ENCODE measurements at places on chromosomes 2 and 18.

DNA sequence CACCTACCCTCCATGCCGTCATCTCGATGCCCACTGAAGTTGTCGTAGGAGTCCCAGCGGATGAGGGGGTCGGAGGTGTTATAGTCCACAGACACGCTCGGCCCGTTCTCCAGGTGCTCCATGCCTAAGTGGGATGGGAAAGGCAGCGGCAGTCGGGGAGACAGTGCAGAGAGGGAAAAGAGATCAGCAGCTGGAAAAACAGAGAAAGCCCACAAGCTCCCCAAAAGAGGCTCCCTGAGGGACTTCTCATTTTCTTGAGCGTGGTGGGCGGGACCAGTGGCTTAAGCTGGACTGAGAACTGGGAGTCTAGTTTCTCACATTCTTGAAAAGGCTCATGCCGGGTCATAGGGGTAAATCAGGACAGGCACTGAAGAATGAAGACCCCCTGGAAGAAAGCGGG, 121.9 kb downstream of the TNS1 start:
- no peak for DNase-seq

- DNase-seq = no peak
Observed at GRCh38 chr2:46601328-46601963, 122.1 kb downstream of the TMEM247 start.

- DNase-seq = no peak
Observed at GRCh38 chr2:17171446-17172049, 346.7 kb downstream of the RAD51AP2 start.

DNA sequence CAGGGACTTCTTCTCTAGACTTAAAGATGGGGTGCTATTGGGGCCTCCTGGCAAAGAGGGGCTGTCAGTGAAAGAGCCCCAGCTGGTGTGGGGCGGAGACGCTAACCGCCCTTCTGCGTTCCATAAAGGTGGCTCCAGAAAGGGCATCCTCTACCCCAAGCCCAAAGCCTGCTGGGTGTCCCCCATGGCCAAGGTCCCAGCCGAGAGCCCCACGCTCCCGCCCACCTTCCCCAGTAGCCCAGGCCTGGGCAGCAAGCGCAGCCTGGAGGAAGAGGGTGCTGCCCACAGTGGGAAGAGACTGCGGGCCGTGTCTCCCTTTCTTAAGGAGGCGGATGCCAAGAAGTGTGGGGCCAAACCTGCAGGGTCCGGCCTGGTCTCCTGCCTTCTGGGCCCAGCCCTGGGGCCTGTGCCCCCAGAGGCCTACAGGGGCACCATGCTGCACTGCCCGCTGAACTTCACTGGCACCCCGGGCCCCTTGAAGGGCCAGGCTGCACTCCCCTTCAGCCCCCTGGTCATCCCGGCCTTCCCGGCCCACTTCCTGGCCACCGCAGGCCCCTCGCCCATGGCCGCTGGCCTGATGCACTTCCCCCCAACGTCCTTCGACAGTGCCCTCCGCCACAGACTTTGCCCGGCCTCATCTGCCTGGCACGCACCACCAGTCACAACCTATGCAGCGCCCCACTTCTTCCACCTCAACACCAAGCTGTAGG, 15.2 kb downstream of the ARID5A start:
- DNase-seq = no peak

GRCh38 chr2:173962031-173962430, 3.1 kb downstream of the SP3 start:
- DNase-seq = no peak

GRCh38 chr2:39512941-39513340, 75.9 kb upstream of the MAP4K3 start:
- no peak for DNase-seq

DNA sequence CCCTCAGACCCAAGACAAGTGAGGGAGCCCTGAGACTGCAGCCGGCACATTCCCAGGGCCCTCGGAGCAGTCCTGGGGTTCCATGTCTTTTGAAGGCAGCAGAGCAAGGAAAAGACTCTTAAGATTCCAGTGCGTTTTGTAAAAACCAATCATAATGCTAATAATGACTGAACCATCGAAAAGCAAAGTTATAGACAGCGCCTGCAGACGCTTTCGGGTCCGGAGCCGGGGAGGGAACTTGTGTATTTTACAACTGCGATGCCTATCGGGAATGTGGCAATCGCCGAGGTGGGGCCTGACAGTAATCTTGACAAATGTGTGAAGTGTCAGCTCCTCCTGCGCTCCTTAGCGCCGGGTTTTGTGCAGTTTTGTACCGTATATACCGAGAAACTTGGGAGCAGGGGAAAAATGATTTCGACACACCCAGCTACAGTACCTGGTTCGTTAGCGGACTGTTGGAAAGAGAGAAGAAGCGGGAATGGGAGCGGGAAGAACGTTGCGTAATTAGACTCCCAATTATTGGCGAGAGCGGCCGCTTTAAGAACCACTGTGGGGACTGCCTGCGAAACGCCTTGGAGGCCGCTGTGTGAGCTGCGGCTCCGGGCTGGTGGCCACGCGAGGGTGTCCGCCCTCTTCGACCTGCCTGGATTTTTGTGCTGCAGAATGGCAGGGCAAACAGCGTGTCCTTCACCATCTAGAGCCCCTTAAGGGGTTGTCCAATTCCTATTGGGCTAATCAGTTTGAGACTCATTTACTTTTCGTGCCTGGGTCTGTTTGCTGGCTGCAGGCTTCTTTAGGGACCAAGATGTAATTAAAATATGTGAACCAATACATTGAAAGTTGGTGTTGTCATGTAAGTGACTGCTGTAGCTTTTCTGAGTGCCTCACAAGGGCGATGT, 2.4 kb downstream of the EPAS1 start:
- no peak for DNase-seq

GRCh38 chr2:145041706-145042105, 521.8 kb upstream of the ZEB2 start:
- DNase-seq = no peak

DNA sequence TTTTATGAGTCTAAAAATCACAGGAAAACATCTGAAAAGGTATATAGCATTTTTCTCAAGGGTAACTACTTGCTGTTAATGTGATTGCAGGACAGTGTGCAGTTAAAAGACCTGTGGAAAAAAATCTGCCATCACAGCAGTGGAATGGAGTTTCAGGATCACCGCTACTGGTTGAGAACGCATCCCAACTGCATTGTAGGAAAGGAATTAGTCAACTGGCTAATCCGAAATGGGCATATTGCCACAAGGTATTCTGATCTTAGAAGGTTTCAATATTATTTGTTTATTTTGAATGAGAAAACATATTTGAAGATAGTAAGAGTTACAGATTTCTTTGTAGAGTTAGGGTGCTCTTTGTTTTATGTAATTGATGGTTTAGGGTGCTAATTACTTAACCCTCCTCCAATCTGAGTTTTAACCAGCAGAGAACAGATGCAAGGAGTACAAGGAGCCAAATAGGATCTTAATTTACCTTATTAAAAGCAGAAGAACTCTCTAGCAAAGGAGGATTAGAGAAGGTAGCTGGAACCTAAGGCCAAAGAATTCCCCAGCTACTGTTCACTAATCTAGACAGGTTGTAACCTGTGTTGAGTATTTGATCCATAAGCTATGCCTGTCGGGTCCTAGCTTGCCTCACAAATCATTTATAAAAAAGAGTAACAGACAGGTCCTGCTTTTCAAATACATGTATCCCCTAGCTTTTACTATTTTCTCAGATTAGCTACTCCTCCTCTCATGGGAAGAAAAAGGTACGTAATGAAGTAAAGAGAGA, 35.0 kb downstream of the PIKFYVE start:
- DNase-seq = no peak

DNA sequence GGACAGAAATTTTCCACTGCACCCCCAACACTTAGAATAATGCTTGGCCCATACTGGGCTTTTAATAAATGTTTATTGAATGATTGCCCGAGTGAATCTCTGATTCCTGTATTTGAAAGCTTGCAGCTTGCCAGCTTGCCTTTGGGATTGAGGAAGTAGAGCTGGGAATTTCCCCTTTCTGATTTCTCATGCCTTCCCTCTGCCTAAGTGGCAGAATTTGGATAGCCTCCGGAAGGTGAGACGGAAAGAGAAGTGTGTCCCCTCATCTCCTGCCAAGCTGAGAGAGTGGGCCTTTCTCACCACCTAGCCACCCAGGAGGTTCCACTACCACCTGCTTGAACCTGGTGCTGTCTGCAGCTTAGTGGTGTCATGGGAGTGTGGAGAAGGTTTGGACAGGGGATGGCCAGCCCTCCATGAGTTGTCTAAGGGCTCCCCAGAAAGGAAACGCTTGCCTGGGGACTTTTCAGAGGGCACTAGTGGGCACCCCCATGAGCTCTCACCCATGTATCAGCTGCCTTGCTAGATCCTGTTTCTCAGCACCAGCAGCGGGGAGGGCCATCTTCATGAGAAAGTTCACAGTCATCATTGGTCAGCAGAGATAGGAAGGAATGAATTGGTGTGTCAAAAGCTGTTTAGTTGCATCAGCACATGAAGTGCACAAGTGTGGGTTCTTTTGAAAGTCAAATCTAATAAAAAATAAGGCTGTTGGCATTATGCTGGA, 8.6 kb upstream of the NCOA1 start:
- DNase-seq = no peak

DNA sequence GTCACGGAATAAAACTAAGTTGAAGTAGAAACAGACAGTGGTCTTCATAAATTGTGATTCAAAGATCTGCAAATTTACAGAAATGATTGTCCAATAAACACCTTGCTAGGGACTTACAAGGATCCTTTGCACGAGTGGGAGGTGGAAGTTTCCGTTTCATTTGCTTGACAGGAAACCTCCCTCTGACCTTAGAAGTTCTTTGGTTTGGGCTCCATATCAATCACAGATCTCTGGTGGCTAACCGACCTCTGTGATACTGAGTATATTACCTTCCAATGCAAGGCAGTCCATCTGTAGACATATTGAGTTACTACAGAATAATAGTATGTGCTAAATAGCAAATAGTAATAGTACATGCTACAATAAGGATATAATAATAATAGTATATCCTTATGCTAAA, 33.7 kb upstream of the RNF152 start:
- DNase-seq = no peak

- DNase-seq = no peak
Observed at GRCh38 chr2:98508709-98509066, 64.0 kb downstream of the INPP4A start.

- DNase-seq = no peak
Observed at GRCh38 chr2:84879584-84880394, 1.1 kb downstream of the TRABD2A start.

DNA sequence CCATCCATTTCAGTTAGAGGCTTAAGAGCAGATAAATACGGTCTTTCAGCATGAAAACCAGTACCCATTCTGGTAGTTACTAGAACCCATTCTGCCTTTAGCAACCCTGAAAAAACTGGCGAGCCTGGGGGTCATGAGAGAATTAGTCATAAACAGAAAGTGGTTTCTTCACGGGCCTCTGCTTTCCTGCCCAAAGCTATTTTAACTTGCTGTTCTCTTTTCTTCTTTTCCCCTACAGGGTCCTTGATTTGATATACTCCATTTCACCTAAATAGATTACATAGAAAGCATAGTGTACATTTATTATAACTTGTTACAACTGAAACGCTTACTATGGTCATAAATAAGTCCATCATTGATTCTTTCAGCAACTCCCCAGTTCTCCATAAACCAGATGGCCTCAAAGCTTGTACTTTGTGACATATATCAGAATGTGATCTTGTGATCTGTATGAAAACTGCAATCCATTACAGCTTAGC, 48.3 kb downstream of the WDFY1 start:
- DNase-seq = no peak

DNA sequence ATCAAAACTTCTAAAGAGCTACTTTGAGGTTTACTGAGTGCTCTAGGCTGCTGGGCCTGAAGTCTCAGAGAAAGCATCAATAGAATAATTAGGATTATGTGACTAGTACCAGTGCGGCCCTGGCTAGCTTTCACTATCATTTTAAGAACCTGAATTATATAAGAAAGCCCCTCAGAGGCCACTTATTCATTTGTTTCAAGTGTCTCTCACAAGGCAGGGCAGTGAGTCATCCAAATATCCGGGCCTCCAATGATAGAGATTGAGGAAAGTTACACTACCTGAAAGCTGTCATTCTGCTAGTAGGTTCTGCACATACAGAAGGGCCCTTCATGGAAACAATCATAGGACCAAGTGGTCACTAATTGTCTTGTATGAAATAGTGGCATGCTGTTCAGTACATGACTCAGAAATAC, 193.1 kb downstream of the L3MBTL4 start:
- DNase-seq = no peak

- DNase-seq = no peak
Observed at GRCh38 chr2:226423498-226423960, 376.1 kb downstream of the IRS1 start.

DNA sequence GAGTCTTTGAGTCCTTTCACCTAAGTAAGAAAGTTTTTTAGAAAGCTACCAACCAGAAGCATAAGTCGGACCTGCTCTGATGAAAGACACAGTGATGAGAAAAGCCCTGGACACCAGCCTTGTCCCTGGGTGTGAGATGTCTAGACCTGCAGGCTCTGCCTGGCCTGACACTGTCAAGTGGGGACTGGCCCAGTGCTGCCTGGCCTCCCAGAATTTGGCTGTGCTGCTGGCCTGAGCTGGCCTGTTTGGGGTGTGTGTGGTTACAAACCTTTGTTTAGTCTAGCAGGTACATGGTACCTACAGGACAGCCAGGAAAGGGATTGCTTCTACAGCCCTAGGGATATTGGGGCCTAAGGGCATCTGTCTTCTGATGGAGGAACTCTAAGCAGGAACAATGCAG, 48.3 kb downstream of the ASB1 start:
- DNase-seq = no peak

DNA sequence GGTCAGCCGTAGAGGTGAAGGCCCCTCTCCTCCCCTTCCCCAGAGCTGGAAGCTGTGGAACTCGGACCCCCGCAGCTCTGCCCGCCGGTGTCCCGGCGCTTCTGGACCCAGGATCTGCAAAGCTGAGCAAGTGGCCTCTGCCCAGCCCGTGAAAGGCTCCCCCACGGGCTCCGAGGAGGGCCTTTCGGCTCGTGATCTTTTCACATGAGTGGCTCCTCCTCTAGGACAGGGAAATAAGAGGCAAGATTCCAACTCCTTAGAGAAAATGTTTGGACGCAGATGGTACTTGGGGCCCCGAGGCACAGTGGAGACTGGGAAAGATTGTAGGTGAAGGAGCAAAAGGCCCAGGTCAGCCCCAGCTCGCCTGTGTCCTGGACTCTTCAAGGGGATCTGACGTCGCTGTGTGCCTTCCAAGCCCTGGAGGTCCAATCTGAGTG, 48.2 kb upstream of the SP3 start:
- DNase-seq = no peak

Data from NCI-H187 treated with DMSO at 0.1 percent for 48 hours (cell line).